ENCODE measurements at places on chromosomes 3 and 15. TPM values are rescaled to one million over a fixed set of nuclear protein-coding genes. Genes with fewer than 3 reads are reported as not detected.

DNA sequence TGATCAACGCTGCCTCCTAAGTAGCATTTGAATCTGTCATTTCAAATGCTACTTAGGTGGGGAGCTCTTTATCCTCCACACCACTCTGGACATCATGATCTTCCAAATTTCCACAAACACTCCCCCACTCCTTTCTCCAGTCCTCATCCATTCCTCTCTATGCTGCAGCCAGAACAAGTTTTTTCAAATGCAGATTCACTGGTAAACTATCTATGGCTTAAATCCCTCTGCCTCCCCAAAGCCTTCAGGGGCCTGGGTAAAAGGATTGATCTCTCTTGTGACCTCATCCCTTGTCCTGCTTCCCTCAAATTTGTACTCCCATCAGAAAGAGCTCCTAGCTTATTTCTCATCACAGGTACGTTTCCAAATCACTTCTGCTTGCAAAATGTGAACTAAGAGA, 1.3 kb upstream of the AEN start:
- DNase-seq = no peak
- no peak overlapping the region for H3K4me3 ChIP-seq
- H3K36me3 ChIP-seq = no peaks in the 10 kb centered on the region

DNA sequence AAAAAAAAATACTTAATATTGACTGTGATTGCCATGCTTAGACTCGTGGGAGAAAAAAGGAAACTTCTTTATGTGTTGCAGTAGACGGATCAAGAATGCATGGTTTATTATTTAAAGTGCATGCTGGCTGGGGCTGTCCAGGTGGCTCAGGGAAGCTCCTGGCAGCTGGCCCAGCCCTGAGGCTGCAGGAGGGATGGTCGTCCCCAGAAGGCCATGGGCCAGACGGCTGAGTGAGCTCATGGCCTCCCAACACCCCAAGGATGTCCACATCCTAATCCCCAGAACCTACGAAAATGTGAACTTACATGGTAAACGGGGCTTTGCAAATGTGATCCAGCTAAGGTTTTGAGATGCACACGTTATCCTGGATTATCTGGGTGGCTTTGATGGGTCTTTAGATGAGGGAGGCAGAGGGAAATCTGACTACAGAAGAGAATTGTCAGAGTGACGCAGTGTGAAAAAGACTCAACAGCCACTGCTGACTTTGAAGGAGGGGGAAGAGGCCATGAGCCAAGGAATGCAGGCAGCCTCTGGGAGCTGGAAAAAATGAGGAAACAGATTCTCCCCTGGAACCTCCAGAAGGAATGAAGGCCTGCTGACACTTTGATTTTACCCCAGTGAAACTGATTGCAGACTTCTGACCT, 29.8 kb downstream of the ADAMTS17 start:
- H3K4me3 ChIP-seq = no peak overlapping the region
- no peak for DNase-seq
- no peaks in the 10 kb centered on the region for H3K27me3 ChIP-seq
- no peak overlapping the region for H3K27ac ChIP-seq
- H3K36me3 ChIP-seq = no peaks in the 10 kb centered on the region

The STARD5 gene
- 12.1 TPM for polyA plus RNA-seq

- DNase-seq = no peak
- no peak overlapping the region for H3K4me3 ChIP-seq
- H3K4me1 ChIP-seq = peaks cover 37% of the 10 kb centered on the region
- no peaks in the 10 kb centered on the region for H3K27me3 ChIP-seq
- peaks cover 15% of the 10 kb centered on the region for H3K36me3 ChIP-seq
Measured at GRCh38 chr15:84821501-84822021, 4.4 kb downstream of the ALPK3 start.

- no peak overlapping the region for H3K4me3 ChIP-seq
- no peaks in the 10 kb centered on the region for H3K4me1 ChIP-seq
- no peaks in the 10 kb centered on the region for H3K27me3 ChIP-seq
- no peak for DNase-seq
Measured at GRCh38 chr3:78992400-78992799, 775.4 kb downstream of the ROBO1 start.

GRCh38 chr3:59483191-59483590, 433.4 kb upstream of the CFAP20DC start:
- H3K36me3 ChIP-seq = no peaks in the 10 kb centered on the region
- no peak overlapping the region for H3K27ac ChIP-seq
- no peak overlapping the region for H3K4me3 ChIP-seq
- no peaks in the 10 kb centered on the region for H3K4me1 ChIP-seq
- no peaks in the 10 kb centered on the region for H3K27me3 ChIP-seq

DNA sequence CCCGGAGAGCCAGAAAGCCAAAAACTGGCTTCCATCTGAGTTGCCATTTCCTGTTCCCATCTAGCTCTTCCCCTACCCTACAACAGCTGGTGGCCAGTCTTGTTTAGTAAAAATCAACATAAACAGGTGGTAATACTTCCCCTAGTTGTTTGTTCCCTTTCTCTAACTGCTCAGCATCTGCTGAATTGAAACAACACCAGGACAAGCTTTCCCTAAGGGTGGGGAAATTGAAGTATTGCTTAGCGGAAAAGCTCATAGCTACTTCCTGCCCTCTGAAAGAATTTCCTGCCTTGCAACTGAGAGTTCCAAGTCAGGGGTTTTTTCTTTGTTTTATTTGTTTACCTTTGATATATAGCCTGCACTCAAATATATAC, 66.8 kb downstream of the HMG20A start:
- no peak overlapping the region for H3K4me3 ChIP-seq
- H3K4me1 ChIP-seq = no peaks in the 10 kb centered on the region
- H3K27ac ChIP-seq = no peak overlapping the region
- no peaks in the 10 kb centered on the region for H3K27me3 ChIP-seq

GRCh38 chr3:108202080-108202479, 20.1 kb downstream of the IFT57 start:
- no peaks in the 10 kb centered on the region for H3K36me3 ChIP-seq
- H3K27me3 ChIP-seq = no peaks in the 10 kb centered on the region
- no peak for DNase-seq
- no peak overlapping the region for H3K27ac ChIP-seq
- H3K4me3 ChIP-seq = no peak overlapping the region

DNA sequence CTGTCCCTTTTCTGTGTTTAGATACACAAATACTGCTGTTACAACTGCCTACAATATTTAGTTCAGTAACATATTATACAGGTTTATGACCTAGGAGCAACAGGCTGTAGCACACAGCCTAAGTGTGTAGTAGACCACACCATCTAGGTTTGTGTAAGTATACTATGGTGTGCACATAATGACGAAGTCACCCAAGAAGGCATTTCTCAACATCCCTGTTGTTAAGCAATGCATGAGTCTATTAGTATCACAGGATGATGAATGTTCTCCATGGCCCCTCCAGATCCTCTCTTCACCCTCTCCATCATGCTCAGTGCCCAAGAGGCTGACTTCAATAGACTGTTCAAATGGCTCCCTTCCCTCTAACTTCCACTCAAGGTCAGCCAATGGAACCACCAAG, 14.6 kb upstream of the SEC62 start:
- no peaks in the 10 kb centered on the region for H3K36me3 ChIP-seq
- no peak overlapping the region for H3K27ac ChIP-seq
- no peak overlapping the region for H3K4me3 ChIP-seq
- no peaks in the 10 kb centered on the region for H3K27me3 ChIP-seq

- no peak overlapping the region for H3K4me3 ChIP-seq
- peak; percentile 44 for DNase-seq
- H3K36me3 ChIP-seq = no peaks in the 10 kb centered on the region
- no peaks in the 10 kb centered on the region for H3K27me3 ChIP-seq
- H3K27ac ChIP-seq = no peak overlapping the region
- no peaks in the 10 kb centered on the region for H3K4me1 ChIP-seq
Measured at GRCh38 chr3:166013073-166013679, 176.0 kb upstream of the BCHE start.

The IGDCC3 gene
- 1.0 TPM for polyA plus RNA-seq

- no peaks in the 10 kb centered on the region for H3K27me3 ChIP-seq
- H3K27ac ChIP-seq = no peak overlapping the region
- DNase-seq = no peak
- H3K4me3 ChIP-seq = no peak overlapping the region
Measured at GRCh38 chr3:140187028-140187427, 252.0 kb downstream of the CLSTN2 start.

The PROK2 gene
- polyA plus RNA-seq = 0.03 TPM

The GCSAM gene
- 0.54 TPM for polyA plus RNA-seq
